ENCODE measurements at places on chromosomes 2 and 18. TPM values are rescaled to one million over a fixed set of nuclear protein-coding genes. Genes with fewer than 3 reads are reported as not detected.

DNA sequence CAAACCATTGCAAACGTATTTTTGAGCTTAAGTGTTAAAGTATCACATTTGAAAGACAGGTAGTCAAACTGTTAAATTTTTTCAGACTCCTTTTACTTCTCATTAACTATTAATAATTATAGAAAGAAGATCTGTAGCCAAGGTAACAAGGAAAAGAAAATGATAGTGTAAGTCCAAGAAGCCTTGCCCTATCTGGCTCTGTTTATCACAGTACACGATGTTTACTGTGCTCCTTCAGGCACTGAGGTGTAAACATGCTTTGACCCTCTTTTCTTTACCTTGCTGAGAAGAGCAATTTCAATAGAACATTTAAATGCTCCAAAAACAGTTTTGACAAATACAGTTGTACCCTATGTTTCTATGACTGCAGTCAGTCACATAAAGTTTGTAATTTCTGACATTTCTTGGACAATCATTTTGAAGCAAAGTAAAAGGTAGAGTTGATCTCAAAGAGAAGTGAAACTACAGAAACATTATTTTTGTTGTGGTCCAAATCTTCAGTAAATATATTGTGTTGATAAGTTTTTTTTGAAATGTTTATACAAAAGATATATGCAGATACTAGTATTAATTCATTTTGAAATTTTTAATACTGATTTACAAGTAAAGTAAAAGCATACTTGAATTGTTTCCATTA lies 152.6 kb upstream of the KYNU start:
- no peak for DNase-seq

GRCh38 chr2:73268366-73268829 lies 15.9 kb downstream of the FBXO41 start:
- DNase-seq = no peak

GRCh38 chr2:148814860-148815419 lies 60.1 kb upstream of the KIF5C start:
- DNase-seq = no peak

DNA sequence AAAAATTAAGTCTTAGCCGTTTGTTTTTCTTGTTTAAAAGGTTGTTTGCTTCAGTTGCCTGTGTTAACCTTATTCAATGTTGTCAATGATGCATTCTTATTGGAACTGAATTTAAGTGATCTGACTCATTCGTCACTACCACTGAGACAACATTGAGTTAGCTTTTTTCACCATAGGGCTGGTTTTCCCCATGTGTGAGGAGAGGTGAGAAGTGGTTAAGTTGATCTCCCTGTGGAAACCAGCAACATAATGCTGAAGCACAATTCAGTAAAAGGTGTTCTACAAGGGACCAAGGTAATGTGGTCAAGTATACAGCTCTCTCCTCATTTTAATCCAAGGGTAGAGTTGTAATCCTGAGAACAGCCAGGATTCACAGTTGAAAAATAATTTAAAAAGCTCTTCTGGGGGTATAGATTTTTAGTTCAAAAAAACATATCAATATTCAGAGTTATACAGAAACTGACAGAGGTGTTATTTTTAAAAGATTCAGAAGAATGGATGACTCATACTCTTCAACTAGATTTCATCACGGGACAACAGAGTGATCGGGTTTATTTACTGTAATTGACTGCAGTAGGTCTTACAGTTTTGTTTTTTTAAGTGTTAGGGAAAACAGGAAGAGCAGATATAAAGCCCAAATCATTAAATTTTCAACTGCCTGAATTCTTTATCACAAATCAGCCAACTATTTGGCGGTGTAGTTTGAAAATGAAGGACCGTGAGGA lies 12.6 kb downstream of the NOP58 start:
- DNase-seq = peak; percentile 85

DNA sequence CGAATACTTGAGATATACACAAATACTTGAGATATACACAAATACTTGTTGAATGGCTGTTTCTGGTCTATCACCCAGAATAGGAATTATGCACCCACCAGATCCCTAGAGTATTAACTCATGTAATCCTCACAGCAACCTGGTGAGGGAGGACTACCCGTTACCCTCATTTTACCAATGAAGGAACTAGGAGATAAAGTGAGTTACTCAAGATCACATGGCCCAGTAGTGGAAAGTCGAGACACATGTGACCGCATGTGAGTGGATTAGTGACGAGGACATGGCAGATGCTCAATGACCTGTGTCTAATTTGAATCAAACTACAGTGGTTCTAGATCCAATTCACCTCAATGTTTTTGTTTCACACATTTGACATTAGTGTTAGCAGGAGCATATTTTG lies 2.4 kb downstream of the MOGAT1 start:
- DNase-seq = no peak

GRCh38 chr2:159546716-159547430 lies 69.5 kb downstream of the BAZ2B start:
- DNase-seq = no peak

DNA sequence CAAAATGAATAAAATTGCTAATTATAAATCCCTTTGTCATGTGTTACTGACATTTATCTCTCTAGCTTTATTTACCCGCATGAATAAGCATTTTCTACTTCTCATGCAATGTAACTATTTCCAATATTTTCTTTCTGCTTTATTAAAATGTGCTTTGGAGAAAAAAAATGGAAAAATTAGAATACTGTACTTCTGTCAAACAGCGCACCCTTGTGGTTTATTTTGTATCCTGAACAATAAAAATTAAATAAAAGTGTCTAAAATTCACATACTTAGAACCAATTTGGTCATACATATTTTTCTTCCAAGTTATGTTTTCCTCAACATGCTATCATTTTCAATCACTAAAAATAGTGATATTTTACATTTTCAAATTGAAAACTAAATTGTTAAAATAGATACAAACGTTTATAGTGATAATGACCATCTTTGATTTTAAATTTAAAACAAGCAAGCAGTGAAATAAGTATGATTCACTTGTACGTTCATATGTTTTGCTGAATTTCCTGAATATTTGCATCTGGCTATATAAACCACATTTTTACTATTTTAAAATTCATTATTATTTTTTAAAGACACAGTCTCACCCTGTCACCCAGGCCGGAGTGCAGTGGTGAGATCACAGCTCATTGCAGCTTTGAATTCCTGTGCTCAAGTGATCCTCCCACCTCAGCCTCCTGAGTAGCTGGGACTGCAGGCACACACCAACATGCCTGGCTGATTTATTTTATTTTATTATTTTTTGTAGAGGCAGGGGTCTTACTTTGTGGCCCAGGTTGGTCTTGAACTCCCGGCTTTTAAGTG lies 95.9 kb upstream of the GRB14 start:
- DNase-seq = peak; percentile 46

DNA sequence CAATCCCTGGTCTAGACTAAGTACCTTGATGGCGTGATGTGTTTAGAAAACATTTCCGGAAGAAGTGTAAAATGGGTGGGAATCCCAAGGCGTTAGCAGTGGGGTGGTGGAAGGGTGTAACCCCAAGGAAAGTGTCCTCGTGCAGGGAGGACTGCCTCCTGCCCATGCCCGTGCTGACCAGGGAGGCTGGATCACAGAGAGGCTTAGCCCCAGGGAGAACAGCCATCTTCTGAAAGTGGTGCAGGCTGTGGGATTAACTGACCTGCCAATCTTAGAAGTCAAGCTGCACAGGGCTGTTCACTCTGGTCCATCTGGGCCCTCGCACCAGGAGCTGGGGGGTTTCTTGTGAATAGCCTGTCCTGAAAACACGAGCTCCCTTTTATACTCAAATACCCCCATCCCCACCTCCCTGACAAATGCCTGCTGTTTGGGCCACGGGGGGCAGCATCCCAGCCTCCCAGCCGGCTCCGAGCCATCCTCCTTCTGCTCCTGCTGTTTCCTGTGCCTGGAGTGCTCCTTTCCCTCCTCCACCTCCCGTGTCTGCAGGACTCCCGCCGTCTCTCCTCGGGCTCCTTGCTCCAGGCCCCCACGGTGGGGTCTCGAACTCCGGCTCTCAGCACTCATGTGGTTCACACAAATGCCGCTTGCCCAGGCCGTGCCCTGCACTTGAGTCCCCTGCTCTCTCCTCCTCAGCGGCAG lies 52.1 kb upstream of the PXDN start:
- DNase-seq = no peak

- DNase-seq = peak; percentile 57
These were observed 40.7 kb upstream of the GALR1 start for GRCh38 chr18:77208964-77209363.

DNA sequence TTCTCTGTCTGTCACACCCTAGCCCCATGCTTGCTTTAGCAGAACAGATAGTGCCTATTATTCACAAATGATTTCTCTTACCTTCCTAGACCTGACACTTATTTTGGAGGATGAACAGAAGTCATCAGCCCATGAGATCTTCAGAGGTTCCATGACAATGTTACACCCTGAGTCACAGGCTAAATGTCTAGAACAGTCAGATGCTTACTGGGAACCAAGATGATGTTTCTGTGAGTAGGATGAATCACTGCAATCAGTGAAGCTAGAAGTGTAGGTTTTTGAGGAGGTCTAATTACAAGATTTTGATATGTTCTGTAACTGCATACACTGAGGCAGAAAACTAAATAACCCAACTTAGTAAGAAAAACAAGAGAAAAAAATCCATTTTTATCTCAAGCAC lies 123.0 kb upstream of the THUMPD2 start:
- DNase-seq = no peak

- DNase-seq = no peak
These were observed 36.6 kb downstream of the SCTR start for GRCh38 chr2:119487434-119488244.

- no peak for DNase-seq
These were observed 1352.9 kb upstream of the CHAC2 start for GRCh38 chr2:52414561-52415295.

- DNase-seq = no peak
These were observed 98.0 kb downstream of the RND3 start for GRCh38 chr2:150389447-150389846.

- peak; percentile 28 for DNase-seq
These were observed 3.0 kb upstream of the SKOR2 start for GRCh38 chr18:47254341-47254939.

- DNase-seq = no peak
These were observed 243.5 kb upstream of the MYT1L start for GRCh38 chr2:2574401-2575180.

- peak; percentile 16 for DNase-seq
These were observed 6.1 kb downstream of the ADI1 start for GRCh38 chr2:3513026-3513810.

DNA sequence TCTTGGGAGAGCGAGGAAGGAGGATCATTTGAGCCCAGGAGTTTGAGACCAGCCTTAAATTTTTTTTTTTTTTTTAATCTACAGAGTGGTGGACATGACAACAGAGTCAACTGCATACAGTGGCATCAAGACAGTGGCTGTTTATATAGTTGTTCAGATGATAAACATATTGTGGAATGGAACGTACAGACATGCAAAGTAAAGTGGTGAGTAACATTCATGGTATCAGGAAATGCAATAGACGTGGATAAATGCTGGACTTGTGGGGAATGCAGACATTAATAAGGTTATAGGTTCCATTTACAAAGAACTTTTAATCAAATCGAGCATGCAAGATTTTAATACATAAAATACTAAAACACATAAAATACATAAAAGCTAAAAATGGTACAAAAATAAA lies 11.9 kb downstream of the WDR43 start:
- no peak for DNase-seq

- DNase-seq = no peak
These were observed 144.5 kb downstream of the HDAC4 start for GRCh38 chr2:239256350-239256743.

GRCh38 chr2:104938231-104938941 lies 84.5 kb downstream of the POU3F3 start:
- no peak for DNase-seq

DNA sequence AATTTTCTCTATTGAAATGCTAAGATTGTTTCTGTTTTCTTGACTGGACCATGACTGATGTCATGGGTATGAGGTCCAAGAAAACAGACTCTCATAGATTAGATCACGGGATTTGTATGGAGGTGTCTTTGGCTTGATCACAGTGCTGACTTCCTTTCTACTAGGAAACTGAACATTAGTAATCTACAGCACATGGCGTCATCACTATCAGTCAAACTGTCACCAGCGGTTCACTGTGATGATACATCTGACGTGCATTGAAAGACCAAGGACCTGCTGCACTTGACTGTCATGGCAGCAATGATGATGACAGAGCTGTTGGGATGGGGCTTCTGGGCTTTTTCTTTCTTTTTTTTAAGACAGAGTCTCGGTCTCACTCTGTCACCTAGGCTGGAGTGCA lies 28.2 kb upstream of the IMPA2 start:
- DNase-seq = no peak

DNA sequence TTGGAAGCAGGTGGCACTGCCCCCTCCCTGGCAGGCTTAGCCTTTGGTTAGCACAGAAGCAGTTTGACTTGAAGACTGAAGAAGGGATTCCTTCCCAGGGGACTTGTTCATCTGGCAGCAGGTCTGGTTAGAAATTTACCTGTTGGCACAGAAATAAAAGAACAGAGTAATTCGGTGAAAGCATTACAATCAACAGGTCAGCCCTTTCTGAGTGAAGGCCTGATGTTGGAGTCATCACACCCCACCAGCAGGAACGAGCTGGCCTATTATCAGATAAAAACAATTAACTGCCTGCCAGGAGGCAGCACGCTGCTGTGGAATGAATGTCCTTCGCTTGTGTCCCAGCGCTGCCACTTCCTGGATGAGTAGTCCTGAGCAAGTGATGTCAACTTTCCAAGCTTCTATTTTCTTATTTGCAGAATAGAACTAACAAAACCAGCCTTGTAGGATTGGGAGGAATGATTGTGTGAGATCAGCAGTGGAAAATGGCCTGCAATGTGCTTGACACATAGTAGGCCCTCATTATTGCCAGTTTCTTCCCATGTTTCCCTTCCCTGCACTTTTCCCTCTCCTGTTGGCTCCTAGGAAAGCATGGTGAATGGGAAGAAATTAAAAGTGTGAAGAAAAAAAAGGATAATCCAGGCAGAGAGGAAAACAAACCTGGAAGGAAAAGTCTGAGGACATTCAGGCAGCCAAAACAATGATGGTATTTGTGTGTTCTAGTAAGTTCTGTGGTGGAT lies 29.0 kb downstream of the LGALSL start:
- DNase-seq = no peak

GRCh38 chr2:217643789-217644301 lies 358.9 kb downstream of the TNS1 start:
- no peak for DNase-seq

GRCh38 chr2:201730651-201731285 lies 32.3 kb upstream of the MPP4 start:
- no peak for DNase-seq

LYG2 gene
- not detected for total RNA-seq

NAT8 gene
- not detected for total RNA-seq

PDE1A gene
- 0.83 TPM for total RNA-seq

DNER gene
- not detected for total RNA-seq

NEMP2 gene
- 3.8 TPM for total RNA-seq

ADAM23 gene
- 38.5 TPM for total RNA-seq

CTDP1 gene
- 27.6 TPM for total RNA-seq

GAD1 gene
- 0.60 TPM for total RNA-seq

LINC00305 gene
- total RNA-seq = not detected

EPB41L3 gene
- total RNA-seq = 154 TPM

KLHL41 gene
- total RNA-seq = 0.21 TPM

LOXL3 gene
- 0.95 TPM for total RNA-seq

SCN2A gene
- not detected for total RNA-seq

FRZB gene
- total RNA-seq = 0.09 TPM

COL6A3 gene
- not detected for total RNA-seq
